ENCODE measurements at places on chromosomes 4 and X.

GRCh38 chr4:138182838-138183426, 59.2 kb downstream of the SLC7A11 start:
- DNase-seq: no peak

- DNase-seq: no peak
Observed at GRCh38 chrX:31649201-31649600, 577.4 kb upstream of the FTHL17 start.

DNA sequence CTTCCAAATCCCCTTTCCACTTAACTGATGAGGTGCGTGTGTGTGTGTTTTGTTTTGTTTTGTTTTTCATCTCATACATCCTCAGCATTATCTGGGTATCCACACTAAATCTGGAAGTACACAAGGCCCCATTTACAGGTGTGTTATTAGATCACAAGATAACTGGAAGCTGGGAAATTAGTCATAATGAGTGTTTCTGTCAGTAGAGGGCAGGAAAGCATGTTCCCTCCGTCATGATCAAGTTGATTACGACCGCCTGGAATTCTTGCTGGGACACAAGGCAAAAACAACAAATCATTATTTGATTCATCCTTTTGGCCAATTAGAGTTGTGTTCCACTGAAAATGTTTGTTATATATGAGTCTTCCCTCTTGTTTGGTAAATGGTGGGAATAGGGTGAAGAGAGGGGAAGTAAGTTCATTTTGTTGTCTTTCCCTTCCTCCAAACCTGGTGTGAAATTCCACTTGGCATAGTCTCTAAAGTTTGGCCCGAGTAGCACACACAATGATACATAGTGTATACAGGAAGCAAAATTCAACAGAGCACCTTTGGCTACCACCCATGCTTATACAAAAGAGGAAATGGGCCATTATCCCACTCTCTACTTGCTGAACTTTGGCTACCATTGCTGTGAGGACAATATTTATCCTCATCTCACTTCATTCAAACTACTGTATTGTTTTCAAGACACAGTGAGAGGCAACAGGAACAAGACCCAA, 33.3 kb upstream of the TLL1 start:
- DNase-seq: no peak

GRCh38 chr4:156521631-156522030, 450.0 kb downstream of the PDGFC start:
- DNase-seq: no peak

DNA sequence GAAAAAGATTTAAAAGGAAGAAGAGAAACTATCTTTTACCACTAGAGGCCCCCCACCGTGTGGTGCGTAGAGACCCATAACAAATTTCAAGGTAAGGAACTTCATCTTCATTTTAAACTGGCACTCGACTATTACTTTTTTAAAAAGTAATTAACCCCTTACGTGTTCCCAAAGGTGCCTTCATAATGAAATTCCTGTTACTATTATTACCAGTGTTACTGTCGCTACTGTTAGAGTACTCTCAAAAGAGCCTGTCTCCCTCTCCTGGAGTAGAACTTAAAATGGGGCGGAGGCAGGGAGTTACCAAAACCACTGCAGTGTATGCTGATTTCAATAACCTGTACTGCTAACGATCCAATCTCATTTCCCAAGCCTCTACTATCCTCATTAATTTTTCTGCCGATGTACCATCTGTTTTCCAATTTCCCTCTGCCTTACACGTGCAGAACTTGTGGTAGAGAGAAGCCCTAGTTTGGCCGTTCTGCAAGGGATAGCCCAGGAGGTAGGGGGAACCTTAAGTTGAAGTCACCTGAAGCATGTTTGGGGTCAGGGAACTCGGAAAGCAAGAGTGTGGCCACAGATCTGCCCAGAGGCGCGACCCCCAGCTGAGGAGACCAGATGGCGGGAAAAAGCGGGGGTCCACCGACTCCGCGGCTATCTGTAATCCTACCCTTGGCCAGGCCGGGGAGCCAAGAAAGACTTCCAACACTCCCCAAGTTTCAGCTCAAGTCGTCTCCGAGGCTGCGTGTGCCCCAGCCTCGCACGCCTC, 720 bp upstream of the STK26 start:
- no peak for DNase-seq

- no peak for DNase-seq
Observed at GRCh38 chr4:138410266-138410665, 168.1 kb upstream of the SLC7A11 start.

GRCh38 chr4:56345458-56345857, 41.8 kb downstream of the AASDH start:
- no peak for DNase-seq

DNA sequence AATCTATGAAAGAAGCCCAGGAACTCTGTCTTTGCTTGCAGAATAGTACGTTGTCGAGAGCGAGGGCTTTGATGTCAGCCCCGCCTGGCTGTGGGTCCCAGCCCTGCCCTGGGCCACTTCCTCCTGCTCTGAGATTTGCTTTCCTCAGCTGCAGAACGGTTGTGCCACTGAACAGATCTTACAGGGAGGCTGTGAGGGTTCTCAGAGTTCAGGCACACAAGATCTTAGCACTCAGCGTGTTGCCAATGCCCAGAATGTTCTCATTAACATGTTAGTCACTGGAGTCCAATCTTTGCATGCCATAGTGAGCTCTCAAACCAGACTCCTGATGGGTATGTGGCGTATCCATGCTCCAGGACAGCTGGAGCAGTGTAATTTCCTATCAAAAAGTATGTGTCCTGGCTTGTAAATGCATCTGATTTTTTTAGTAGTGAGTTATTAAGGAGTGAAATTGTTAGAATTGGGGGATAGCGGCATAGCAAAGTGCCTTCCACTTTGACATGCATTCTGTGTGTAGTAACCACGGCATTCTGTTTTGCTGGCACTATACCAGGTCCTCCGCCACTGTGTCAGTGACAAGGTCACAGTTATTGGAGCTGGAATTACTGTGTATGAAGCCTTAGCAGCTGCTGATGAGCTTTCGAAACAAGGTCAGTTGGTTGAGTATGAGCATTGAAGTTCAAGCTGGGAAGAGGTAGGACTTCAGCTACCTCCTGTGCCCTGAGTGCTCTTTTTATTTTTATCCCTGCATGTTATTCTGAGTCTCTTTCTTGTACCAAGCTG, 31.6 kb downstream of the TKTL1 start:
- no peak for DNase-seq

- no peak for DNase-seq
Observed at GRCh38 chr4:88672987-88673386, 24.6 kb downstream of the NAP1L5 start.

DNA sequence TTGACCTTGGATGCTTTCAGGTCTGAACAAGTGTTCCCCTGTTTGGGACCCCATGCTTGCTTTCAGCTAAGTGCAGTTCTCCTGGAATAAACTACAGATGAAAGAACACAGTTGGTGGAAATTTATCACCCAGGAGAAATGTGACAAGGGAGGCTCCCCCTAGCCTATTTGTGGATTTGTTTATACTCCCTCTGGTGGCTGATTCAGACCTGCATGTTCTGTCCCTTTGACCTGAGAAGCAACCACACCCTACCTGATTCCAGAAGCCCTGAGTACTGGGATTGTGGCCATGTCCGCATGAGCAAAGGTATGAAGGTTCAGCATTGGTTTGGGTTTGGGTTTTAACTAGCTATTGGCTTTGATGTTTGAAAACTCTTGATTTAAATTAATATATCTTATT, 440.9 kb downstream of the MID1IP1 start:
- DNase-seq: no peak

GRCh38 chrX:7062903-7063302, 84.6 kb upstream of the STS start:
- DNase-seq: no peak

- DNase-seq: no peak
Observed at GRCh38 chr4:28921886-28922285, 1798.3 kb upstream of the PCDH7 start.

GRCh38 chr4:87498446-87498900, 30.7 kb downstream of the SPARCL1 start:
- no peak for DNase-seq

- no peak for DNase-seq
Observed at GRCh38 chr4:85370400-85371032, 104.4 kb upstream of the ARHGAP24 start.

- no peak for DNase-seq
Observed at GRCh38 chr4:6598127-6598526, 23.1 kb downstream of the MAN2B2 start.

DNA sequence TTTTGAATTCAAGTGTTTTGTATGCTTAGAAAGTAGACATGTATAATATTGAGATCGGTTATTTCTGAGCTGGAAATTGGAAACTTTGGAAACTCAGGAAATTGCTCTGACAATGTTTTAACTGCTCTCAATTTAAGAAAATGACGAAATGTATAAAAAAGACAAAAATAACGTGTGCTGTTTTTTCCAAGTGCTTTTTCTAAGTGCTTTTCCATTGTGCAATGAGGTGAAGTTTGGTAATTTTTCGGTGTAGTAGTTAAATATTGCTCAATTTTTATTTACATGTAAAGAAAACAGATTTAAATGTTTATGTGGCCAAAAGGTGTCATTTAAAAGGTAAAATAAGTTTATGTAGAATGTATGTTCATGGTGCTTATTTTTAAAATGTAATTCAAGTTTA, 39.4 kb upstream of the RHOH start:
- no peak for DNase-seq

DNA sequence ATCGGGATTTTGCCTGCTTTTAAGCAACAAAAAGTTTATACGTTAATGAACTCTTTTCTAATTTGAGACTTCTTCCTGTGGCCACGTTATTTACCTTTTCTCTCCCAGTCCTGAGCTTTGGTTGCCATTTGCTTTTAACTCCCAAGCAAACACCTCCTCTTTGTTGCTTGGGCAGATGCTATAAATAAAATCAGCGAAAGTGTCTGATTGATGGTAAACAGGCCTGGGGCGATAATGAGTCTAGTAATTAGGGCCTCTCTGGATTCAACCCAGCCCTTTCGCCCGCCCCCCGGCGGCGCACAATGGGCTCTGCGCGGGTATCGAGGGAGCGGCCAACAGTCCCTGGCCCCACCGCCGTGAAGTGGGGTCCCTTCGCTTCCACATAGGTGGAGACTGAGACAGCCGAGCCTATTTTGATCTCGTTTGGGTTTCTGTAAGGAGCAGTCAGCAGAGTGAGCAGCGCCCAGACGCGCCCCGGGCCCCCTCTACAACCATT, 790 bp downstream of the CLGN start:
- DNase-seq: no peak

- no peak for DNase-seq
Observed at GRCh38 chrX:9875801-9876200, 89.6 kb downstream of the SHROOM2 start.

DNA sequence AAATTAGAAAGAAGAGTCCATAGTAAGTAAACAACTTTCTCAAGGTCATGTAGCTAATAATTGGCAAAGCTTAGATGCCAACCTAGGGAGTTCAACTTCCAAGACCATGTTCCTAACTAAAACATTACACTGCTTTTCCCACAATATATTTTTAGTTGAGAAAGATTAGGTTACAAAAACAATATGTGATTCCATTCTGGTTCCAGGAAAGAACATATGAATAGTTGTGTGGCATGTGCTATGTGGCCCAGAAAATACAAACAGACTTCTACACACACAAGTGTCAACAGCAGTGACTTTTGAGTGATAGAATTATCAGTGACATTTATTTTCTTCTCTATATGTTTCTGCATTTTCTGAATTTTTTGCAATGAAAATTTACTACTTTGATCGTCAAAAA, 62.7 kb upstream of the EDNRA start:
- DNase-seq: no peak

DNA sequence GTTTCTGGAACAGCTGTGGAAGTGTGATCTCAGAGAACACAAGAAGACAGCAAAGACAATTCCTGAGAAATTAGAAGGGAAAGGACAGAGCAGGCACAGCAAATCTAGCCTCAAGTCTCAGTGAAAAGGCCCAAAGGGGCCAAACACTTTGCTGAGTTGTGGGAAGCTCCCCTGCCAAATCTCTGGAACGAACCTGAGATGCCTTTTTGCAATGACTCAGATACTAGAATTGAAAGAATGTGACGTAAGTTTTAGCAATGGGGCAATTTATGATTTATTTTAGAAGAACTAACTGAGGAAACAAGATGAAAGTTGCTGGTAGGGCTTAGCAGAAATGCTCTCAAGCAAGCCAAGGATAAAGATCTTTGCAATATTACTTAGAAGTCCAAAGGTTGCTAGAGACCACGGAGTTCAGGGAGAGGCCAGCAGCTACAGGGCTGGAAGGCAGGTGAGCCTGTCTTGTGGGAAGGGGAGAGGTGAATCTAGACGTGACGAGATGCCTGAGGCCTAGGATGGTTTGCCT, 92.8 kb downstream of the AMELX start:
- DNase-seq: no peak

All from cortex of kidney (tissue), 1 donor.